Amygdala (tissue), 56 donors: ENCODE measurements at places on chromosomes 7 and 10.

- DNase-seq = no peak
Observed at GRCh38 chr7:112140600-112140999, 65.6 kb downstream of the DOCK4 start.

GRCh38 chr10:75663947-75664664 is 232.7 kb downstream of the LRMDA start:
- no peak for DNase-seq

DNA sequence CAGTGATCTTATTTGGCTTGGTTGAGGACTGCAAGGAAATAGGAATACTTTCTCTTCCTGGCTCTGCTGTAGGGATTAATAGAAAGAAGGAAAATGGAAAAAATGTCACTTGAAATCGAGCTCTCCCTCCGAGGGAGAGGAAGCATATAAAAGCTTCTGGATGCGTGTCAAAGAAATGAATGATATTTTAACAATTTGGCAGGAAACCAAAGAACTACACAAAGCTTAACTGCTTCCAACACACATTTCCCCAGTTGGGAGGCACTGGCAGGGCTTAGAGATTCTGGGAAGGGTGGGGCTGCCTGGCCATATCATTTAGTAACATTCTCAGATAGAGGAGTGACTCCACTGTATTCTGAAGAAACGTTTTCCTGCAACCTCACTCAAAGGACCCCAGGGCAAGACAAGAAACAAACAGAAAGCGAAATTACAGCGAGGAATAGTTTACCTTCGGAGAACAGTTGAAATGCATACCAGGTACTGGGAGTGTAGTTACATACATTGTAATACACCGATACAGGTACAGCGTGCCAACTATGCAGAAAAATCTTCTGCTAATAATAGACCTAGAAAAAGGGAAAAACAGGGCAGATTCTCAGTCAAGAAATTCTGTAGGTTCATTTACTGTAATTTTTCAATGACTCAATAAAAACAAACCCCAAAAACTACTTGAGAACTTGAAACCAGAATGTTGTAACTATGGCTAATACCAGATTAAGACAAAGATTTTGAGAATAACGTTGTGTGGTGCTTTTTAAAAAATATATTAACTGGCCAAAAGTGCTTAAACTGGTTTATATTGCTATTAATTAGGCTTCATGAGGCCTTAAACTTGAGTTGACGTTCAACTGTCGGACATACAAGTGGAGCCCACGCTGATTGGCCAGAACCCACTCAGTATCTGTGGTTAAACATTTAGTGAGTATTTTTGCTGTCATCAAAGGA is 75.7 kb upstream of the ASAH2 start:
- no peak for DNase-seq

- DNase-seq = no peak
Observed at GRCh38 chr7:116439005-116439404, 60.5 kb upstream of the CAV2 start.
